ENCODE measurements at places on chromosomes 12 and 14.

- DNase-seq, result no peak
Observed at GRCh38 chr12:118015944-118016343, 559 bp upstream of the RFC5 start.

GRCh38 chr14:86799244-86799647, 1193.7 kb downstream of the GALC start:
- DNase-seq, result peak; percentile 93

- DNase-seq, result peak; percentile 36
Observed at GRCh38 chr12:94676031-94676641, 25.8 kb upstream of the TMCC3 start.

GRCh38 chr12:103632554-103633216, 45.6 kb downstream of the STAB2 start:
- peak; percentile 75 for DNase-seq

DNA sequence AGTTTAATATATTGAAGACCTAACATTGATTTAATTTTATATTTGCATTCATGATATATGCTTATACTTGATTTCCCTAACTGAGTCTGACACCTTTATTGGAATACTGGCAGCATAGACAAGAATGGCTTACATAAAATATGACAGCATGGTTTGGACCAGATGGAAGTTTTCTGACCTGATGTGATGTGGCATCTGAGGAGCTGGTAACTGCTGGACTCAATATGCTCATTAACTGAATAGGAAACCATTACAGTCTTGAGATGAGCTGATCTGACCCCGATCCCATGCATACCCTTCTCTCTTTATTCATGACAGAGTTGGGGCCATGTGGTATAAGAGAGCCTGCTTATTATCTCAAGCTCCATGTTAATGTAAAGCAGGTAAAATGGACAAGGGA, 604.8 kb upstream of the SEL1L start:
- no peak for DNase-seq

GRCh38 chr12:93571365-93571924, 1.0 kb upstream of the SOCS2 start:
- DNase-seq, result peak; percentile 51

DNA sequence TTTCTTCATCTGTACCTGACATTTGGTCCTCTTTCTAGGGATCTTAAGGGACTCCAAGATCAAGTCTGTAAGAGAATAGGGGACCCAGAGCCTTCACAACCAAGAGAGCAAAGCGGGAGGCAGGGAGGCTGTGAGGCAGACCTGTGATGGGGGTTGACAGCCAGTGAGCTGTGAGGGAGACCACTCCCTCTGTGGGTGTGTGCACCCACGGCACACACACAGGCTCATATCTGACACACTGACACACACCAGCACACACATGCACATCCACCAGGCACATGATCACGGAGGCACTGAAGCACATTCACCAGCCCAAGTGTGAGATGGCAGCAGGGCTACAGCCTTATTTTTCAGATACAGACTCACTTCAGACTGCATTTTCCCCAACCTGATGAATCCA, 55.2 kb downstream of the SPTB start:
- no peak for DNase-seq

Measured in choroid plexus epithelial cell (primary cell).